ENCODE measurements at places on chromosomes 12 and 14. TPM values are rescaled to one million over a fixed set of nuclear protein-coding genes. Genes with fewer than 3 reads are reported as not detected.

Gene TIGAR
- 9.3 TPM for total RNA-seq

Gene KRT71
- not detected for total RNA-seq

Gene PLEKHH1
- total RNA-seq = 0.34 TPM

Gene NUAK1
- 1.9 TPM for total RNA-seq

Gene HVCN1
- total RNA-seq = 4.7 TPM

Gene SYNDIG1L
- under 0.01 TPM for total RNA-seq

Gene GALNT6
- 71.2 TPM for total RNA-seq

Gene PROX2
- not detected for total RNA-seq

Gene CRY1
- 6.1 TPM for total RNA-seq

Gene KLRC4
- not detected for total RNA-seq

Gene GALNT16
- 0.32 TPM for total RNA-seq

Gene EIF4B
- 1,255 TPM for total RNA-seq

Gene KCNA5
- not detected for total RNA-seq
